Myocyte (in vitro differentiated cells): ENCODE measurements at places on chromosomes 1 and 21. TPM values are rescaled to one million over a fixed set of nuclear protein-coding genes. Genes with fewer than 3 reads are reported as not detected.

RNF186 gene
- not detected in 2 replicates for total RNA-seq

HENMT1 gene
- total RNA-seq: 0.19 TPM in 1 of 2 replicates, not detected in the other

TEDDM1 gene
- total RNA-seq: not detected in 2 replicates

GPR157 gene
- total RNA-seq: 2.1 and 2.8 TPM in 2 replicates

LCE1E gene
- not detected in 2 replicates for total RNA-seq

CELA3A gene
- 0.78 and 2.6 TPM in 2 replicates for total RNA-seq

CACNA1E gene
- 0.75 and 3.8 TPM in 2 replicates for total RNA-seq

RGS5 gene
- 2.3 and 3.7 TPM in 2 replicates for total RNA-seq

RNU1-1 gene
- not detected in 2 replicates for total RNA-seq

S100A9 gene
- total RNA-seq: not detected in 2 replicates

LCE3E gene
- total RNA-seq: not detected in 2 replicates

ATP1A2 gene
- 28.2 and 60.4 TPM in 2 replicates for total RNA-seq

NUAK2 gene
- 0.70 and 0.88 TPM in 2 replicates for total RNA-seq

RNU1-4 gene
- total RNA-seq: not detected in 2 replicates

LPAR3 gene
- not detected in 2 replicates for total RNA-seq

SPRTN gene
- total RNA-seq: 14.5 and 14.6 TPM in 2 replicates

LCK gene
- total RNA-seq: not detected in 2 replicates

TENT5C gene
- not detected in 2 replicates for total RNA-seq

GNG12 gene
- 60.5 and 62.6 TPM in 2 replicates for total RNA-seq

CLCA2 gene
- total RNA-seq: 0.62 and 0.83 TPM in 2 replicates

KCNA2 gene
- total RNA-seq: 0.10 TPM in 1 of 2 replicates, not detected in the other

CDA gene
- total RNA-seq: 0.16 TPM in 1 of 2 replicates, not detected in the other

AGPAT3 gene
- total RNA-seq: 25.8 and 31.0 TPM in 2 replicates

TRAPPC10 gene
- 22.1 and 22.4 TPM in 2 replicates for total RNA-seq

DLGAP3 gene
- 0.05 TPM in 1 of 2 replicates, not detected in the other for total RNA-seq

RIIAD1 gene
- not detected in 2 replicates for total RNA-seq

CLDN17 gene
- total RNA-seq: not detected in 2 replicates

LAMC1 gene
- 298 and 303 TPM in 2 replicates for total RNA-seq

THEM5 gene
- total RNA-seq: not detected in 2 replicates

UBIAD1 gene
- total RNA-seq: 12.6 and 15.6 TPM in 2 replicates

NCF2 gene
- 0.10 TPM in 1 of 2 replicates, not detected in the other for total RNA-seq

IL19 gene
- total RNA-seq: not detected in 2 replicates

SPRR2D gene
- not detected in 2 replicates for total RNA-seq

VASH2 gene
- total RNA-seq: 75.0 and 113 TPM in 2 replicates

PEF1 gene
- 52.0 and 61.7 TPM in 2 replicates for total RNA-seq

IPO13 gene
- 53.6 and 55.5 TPM in 2 replicates for total RNA-seq

FCRL6 gene
- total RNA-seq: not detected in 2 replicates

DCLRE1B gene
- 4.2 and 5.3 TPM in 2 replicates for total RNA-seq

RNU1-3 gene
- not detected in 2 replicates for total RNA-seq

LRRN2 gene
- 0.13 TPM in 1 of 2 replicates, not detected in the other for total RNA-seq

TAS1R1 gene
- total RNA-seq: 7.5 and 8.0 TPM in 2 replicates

DNAJC6 gene
- total RNA-seq: 3.0 and 6.6 TPM in 2 replicates

GJA8 gene
- not detected in 2 replicates for total RNA-seq

NBPF26 gene
- total RNA-seq: 46.8 and 51.4 TPM in 2 replicates

GJA5 gene
- not detected in 2 replicates for total RNA-seq

LCA5L gene
- 2.2 and 2.7 TPM in 2 replicates for total RNA-seq
